ENCODE measurements at places on chromosomes 3 and 15.
A peak's percentile ranks its signal among the peaks of the same experiment; 100 is the strongest.

DNA sequence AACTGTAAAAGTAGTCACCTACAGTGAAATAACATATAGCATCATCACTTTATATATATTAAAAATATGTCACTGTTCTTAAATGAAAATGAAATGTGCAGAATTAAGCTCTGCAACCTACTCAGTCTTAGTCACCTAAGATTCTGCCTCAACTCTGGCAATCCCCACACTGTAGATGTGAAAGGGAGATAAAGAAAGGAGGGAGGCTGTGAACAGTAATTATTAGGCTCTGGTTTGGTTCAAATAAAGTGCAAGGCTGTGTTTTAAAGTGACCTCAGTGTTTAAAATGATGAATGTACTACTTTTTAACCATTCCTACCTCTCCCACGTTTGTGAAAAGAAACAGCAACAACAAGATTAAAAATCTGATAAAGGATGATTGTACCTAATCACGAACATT, 72.2 kb downstream of the ATP8B4 start:
- no peak for DNase-seq

DNA sequence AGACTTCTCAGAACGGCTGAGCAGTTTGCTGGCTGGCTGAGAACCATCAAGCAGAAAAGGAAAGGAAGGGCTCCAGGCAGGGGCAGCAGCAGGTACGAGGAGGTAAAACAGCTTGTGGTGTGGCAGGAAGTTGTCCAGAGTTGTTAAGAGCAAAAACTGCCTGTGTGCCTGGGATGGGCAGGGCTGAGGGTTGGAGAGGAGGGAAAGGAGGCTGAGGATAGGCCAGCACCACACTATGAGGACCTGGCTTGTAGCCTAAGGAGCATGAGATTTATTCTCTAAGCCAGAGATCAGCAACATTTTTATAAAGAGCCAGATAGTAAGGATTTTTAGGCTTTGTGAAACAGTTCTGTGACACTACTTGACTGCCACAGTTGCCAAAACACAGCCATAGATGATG, 8.0 kb downstream of the IGSF10 start:
- DNase-seq = no peak

- peak; percentile 98 for DNase-seq
Measured at GRCh38 chr3:185175370-185175987, 22.6 kb upstream of the C3orf70 start.

DNA sequence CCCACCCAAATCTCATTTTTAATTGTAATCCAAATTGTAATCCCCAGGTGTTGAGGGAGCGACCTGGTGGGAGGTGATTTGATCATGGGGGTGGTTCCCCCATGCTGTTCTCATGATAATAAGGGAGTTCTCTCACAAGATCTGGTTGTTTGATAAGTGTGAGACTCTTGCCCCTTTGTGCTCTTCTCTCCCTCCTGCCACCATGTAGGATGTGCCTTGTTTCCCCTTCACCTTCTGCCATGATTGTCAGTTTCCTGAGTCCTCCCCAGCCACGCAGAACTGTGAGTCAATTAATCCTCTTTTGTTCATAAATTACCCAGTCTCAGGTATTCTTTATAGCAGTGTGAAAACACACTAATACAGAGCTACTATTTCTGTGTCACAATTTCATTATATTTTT, 88.7 kb downstream of the NCEH1 start:
- DNase-seq = no peak

GRCh38 chr15:57675481-57676181, 30.9 kb upstream of the POLR2M start:
- DNase-seq = peak; percentile 45

DNA sequence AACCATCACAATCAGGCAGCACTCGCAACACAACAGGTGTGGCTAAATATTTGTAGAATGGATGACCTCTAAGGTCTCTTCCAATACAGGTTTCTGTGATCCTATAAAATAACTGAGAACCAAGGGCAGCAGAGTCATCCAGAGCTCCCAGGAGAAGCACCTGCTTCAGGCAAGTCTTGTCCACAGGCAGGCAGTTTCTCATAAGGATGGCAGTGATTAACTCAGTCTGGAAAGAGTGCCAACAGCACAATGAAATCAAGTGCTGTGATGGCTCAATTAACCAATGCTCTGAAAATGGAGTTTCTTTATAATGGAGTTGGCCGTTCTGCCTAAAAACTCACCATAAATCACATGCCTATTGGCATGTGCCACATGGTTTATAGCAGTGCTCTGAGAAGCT, 70.8 kb downstream of the HOMER2 start:
- no peak for DNase-seq

DNA sequence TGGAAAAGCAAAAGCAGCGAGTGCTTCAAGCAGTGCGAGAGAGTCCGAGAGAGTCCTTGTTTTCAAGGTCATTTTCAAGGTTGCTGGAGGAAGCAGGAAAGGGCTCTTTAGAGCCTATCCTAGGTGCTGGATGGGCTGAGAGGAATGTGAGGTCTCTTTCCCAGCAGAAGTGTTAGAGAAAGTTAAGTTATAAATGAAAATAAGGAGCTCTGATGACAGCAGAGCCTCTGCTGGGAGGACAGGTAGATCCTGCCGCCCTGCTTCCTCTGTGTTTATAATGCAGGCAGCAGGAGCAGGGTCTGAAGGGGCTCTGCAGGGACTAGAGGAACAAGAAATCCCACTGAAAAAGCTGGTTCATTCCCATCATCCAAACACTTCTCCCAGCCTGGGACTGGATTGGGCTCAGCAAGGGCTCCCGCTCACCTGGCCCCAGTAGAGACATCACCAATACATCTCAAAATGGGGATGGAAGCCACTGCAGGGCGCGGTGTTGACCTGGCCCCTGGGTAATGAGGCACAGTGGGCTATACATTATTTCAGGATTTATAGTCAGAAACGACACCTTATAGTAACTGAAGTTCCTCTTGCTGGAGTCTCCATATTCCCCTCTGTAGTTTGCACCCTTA, 41.5 kb upstream of the RAB6B start:
- no peak for DNase-seq

DNA sequence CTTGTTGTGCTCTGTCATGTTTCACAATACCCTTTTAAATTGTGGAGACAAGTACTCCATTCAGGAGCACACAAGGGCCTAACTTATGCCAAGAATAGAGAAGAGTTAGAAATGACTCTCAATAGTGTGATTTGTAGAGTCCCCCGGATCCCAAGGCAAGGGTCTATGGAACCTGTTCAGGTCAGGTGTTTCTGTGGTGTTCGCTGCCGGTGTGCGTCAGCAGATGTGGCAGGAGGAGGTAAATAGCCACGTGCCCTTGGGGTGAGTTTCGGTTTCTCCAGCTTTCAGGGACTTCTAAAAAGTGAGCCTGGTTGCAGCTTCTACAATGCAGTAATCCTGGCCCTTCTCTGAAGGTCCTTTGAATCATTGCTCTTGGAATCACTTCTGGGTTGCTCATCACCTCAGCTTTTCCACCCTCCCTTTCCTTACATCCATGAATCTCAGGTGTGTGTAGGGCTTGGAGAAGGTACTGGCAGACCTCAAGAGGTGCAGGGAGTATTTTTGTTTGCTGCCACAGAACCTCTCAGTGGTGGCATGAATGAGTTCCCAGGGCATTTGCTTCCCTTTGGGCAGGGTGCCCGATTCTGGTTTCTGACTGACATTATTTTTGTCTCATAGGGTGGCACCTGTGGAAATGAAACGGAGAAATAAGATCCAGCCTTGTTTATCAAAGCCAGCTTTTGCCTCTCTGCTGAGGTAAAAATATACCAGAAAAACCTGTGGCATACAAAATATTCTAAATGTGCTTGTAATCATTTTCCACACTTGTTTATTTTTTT, 7.3 kb downstream of the ST3GAL6 start:
- no peak for DNase-seq

DNA sequence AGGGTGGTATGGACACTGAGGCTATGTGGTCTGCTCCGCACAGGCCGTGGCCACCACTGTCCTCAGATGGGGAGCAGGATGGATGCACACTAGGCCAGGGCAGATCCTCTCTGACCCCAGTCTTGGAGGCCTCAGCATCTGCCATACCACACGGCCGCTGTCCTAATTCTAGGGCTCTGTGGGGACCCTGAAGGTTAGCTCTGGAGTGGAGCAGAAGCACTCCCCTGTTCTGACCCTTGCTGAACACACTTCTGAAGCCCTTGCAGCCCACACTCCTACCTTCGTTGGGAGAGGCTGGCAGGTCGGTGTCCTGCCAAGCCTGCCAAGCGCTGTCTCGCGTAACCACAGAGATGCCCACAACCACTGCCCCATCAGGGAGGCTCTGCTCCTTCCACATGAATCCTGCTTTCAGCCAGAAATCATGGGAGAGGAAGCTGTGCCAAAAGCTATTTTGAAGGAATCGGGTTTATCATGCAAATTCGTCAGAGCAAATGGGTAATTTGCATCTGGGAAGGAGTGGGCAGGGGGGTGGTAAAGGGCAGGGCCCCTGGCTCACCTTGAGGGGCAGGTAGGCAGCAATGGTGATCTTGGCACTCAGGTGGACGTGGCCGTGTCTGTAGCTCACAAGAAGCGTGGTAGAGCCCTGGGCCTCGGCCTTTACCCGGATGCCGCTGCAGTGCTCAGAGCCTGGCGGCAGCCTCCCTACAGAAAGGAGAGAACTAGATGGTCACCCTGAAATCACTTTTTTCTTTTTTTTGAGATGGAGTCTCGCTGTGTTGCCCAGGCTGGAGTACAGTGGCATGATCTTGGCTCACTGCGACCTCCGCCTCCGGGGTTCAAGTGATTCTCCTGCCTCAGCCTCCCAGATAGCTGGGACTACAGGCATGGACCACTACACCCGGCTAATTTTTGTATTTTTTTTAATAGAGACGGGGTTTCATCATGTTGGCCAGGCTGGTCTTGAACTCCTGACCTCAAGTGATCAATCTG, 54.4 kb downstream of the NUP210 start:
- no peak for DNase-seq

GRCh38 chr3:135078283-135078682, 283.2 kb downstream of the EPHB1 start:
- DNase-seq = no peak

DNA sequence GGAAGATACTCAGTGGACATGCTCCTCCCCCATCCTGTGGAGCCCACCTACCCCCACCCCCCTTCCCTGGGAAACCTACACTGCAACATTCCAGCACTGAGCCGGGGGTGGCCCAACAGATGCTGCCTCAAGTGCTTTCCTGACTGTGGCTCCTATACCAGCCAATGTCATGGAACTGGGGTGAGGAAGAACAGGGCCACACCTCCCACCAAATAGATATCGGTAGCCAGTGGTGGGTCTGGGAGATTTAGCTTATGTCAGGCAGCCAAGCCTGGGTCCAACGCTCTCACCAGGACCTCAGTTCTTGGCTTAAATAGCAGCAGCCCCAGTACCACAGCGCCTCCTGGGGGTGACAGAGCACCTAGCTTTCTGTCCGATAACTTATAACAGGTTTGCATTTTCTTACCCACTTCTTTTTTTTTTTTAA, 30.3 kb downstream of the CDC25A start:
- DNase-seq = peak; percentile 36
